ENCODE measurements at places on chromosomes 4 and X. TPM values are rescaled to one million over a fixed set of nuclear protein-coding genes. Genes with fewer than 3 reads are reported as not detected.

Gene S100G
- not detected for total RNA-seq

Gene MMRN1
- total RNA-seq = under 0.01 TPM

Gene WFS1
- 20.8 TPM for total RNA-seq

Gene TNIP3
- total RNA-seq = not detected

Gene GAGE12E
- not detected for total RNA-seq

Gene MAGEE2
- not detected for total RNA-seq

Gene MAGEA8
- not detected for total RNA-seq

Gene ARMCX1
- total RNA-seq = 10.3 TPM

Gene RBM46
- total RNA-seq = 0.34 TPM

Gene TLR8
- total RNA-seq = not detected

Gene IL2
- total RNA-seq = not detected

Gene FUNDC2
- 39.5 TPM for total RNA-seq

Gene SPANXB1
- total RNA-seq = not detected

Gene GYG2
- 0.36 TPM for total RNA-seq

Gene LIMCH1
- total RNA-seq = 0.34 TPM

Gene GPC3
- 1.9 TPM for total RNA-seq

Gene ZFP92
- total RNA-seq = 0.34 TPM

Gene ANK2
- total RNA-seq = 8.8 TPM

Gene KCTD8
- total RNA-seq = under 0.01 TPM

Gene CXorf58
- total RNA-seq = under 0.01 TPM

Gene CXorf49B
- total RNA-seq = not detected

Gene CXXC4
- 0.43 TPM for total RNA-seq

Gene IRS4
- not detected for total RNA-seq

Gene UTP3
- total RNA-seq = 19.5 TPM

Gene PRICKLE3
- total RNA-seq = 19.5 TPM

Gene USP27X
- total RNA-seq = 1.7 TPM

Gene ZNF157
- total RNA-seq = 0.07 TPM

Gene UGT2A3
- total RNA-seq = not detected

Gene TRO
- total RNA-seq = 0.14 TPM

Gene STPG2
- 0.36 TPM for total RNA-seq

Gene SORCS2
- total RNA-seq = under 0.01 TPM

Gene GYPB
- not detected for total RNA-seq

Gene DMD
- 5.5 TPM for total RNA-seq

Gene CFAP99
- total RNA-seq = not detected

Gene TRAPPC11
- 57.1 TPM for total RNA-seq

Gene DNAAF6
- total RNA-seq = not detected

Gene SFRP2
- not detected for total RNA-seq
